ENCODE measurements at places on chromosomes 2 and 18.

DNA sequence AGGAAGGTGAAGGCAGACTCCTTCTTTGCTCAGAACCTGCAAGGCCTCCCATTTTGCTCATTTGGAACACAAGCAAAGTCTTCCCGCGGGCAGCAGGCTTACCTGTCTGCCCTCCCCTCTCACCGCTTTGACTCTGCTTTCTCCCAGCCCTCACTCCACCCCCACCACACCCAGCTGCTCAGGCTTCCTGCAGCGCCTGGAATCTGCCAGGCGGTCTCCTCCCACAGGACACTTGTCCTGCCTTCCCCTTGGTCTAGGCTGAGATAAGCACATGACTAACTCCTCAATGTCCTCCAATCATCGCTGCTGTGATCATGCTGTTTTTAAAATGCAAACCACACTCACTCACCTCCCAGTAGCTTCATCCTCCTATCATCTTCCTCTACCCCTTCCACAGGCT lies 430.0 kb downstream of the ZNF516 start:
- no peak for DNase-seq

GRCh38 chr18:53093636-53094035 lies 753.6 kb downstream of the DCC start:
- no peak for DNase-seq

- no peak for DNase-seq
Observed at GRCh38 chr2:204407204-204408014, 137.9 kb upstream of the PARD3B start.

DNA sequence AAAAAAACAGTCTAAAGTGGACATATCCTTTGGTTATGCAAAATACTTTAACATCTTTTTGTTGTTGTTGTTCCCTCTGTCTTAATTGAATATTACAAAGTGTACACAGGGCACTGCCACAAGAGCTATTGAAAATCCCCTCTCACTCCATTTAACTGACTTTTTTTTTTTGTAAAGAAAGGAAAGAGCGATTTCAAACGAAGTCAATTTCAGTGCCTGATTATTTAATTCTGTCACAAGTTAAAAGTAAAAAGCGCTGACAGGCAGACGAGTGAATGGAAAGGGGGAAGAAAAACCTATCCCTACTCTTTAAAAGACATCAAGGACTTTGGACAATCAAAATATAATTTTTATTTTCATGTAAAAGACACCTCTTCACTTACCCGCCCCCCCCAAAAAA lies 1.9 kb downstream of the FIGN start:
- DNase-seq, result no peak

- DNase-seq, result no peak
Observed at GRCh38 chr18:30954262-30954661, 88.3 kb downstream of the DSC3 start.

GRCh38 chr2:148900350-148900837 lies 25.4 kb downstream of the KIF5C start:
- DNase-seq, result no peak

GRCh38 chr2:40418614-40419363 lies 33.1 kb downstream of the SLC8A1 start:
- no peak for DNase-seq

- DNase-seq, result peak; percentile 5
Observed at GRCh38 chr18:62584241-62585120, 61.7 kb downstream of the ZCCHC2 start.

GRCh38 chr2:98245491-98245890 lies 100.8 kb upstream of the CNGA3 start:
- no peak for DNase-seq

GRCh38 chr2:238023608-238024007 lies 37.2 kb upstream of the SCLY start:
- no peak for DNase-seq

DNA sequence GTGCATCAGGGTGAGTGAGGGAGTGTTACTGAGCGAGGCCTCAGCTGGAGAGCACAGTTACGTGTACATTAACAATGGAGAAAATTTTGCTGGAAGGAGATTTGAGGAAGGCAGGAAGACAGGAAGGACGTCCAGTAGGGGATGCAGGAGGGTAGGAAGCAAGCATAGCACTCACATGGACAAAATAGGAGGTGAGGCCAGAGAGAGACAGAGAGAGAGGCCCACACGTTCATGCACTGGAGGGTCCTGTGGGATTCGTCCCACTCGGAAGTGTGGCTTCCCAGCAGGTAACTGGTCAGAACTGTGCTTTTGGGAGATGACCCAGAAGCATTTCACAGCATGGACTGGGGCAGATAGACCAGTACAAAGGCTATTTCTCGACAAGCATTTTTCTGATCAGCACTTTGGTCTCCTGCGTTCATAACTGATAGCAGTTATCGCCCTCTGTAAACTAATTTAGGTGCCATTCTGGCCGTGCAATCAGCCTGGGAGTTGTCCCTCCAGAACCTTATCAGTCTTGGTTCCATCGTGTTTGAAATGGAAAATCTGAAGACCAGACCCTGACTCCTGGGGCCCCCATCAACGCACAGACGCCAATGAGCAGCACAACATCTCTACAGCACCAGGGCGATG lies 5.7 kb downstream of the LCT start:
- DNase-seq, result no peak

- no peak for DNase-seq
Observed at GRCh38 chr18:79693561-79694205, 14.1 kb downstream of the CTDP1 start.

- DNase-seq, result no peak
Observed at GRCh38 chr2:24206242-24206641, 31.4 kb downstream of the FAM228A start.

DNA sequence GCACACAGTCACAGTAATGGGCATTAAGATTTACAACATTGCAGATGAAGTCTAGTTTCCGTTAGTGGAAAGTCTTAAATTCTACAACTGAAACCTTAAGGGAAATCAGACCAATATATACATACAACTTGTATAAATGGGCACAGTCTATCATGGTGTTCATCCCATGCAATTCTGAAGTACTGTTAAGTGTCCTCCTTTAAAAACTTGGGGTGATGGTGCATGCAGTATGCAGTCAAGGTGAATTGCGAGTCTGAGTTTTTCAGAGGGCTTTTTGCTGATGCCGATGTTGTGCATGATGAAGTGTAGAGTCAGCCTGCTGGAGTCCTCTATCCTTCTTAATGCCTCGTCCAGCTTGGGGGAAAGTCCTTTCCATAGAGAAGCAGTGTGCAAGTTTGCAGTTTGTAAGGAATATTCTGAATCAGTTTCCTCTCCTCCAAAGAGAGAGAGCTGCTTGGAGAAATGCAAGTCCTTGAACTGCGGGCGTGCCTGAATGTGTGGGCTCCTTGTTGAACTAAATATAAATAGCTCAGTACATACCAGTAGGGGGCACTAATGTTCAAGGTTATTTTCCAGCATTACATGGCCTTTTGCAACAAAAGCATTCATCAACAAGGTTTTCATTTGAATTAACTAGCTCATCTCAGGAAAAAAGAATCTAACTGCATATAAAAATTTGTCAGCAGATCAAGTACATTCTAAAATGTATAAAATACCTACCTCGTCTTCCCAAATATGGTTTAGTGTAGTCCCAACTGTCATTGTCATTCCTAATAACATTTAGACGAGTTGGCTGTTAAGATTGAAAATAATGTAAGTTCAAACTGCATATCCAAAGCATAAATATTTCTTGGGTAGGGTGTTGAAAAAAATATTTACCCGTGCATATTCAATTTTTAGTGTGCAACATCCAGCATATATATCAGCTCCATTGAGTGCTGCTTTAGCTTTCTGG lies 21.3 kb downstream of the HNRNPLL start:
- peak; percentile 48 for DNase-seq

- DNase-seq, result no peak
Observed at GRCh38 chr2:147628971-147629421, 215.8 kb upstream of the ACVR2A start.

GRCh38 chr2:30109856-30110255 lies 37.0 kb upstream of the YPEL5 start:
- no peak for DNase-seq

GRCh38 chr2:176284461-176285049 lies 15.3 kb downstream of the MTX2 start:
- no peak for DNase-seq

- no peak for DNase-seq
Observed at GRCh38 chr2:147549054-147549453, 295.8 kb upstream of the ACVR2A start.

- no peak for DNase-seq
Observed at GRCh38 chr2:213316001-213316735, 31.9 kb downstream of the SPAG16 start.

- DNase-seq, result no peak
Observed at GRCh38 chr2:132645722-132646539, 24.1 kb downstream of the LYPD1 start.

GRCh38 chr2:33412920-33413319 lies 63.5 kb upstream of the RASGRP3 start:
- no peak for DNase-seq

GRCh38 chr18:58788971-58789875 lies 75.5 kb upstream of the ZNF532 start:
- peak; percentile 7 for DNase-seq

DNA sequence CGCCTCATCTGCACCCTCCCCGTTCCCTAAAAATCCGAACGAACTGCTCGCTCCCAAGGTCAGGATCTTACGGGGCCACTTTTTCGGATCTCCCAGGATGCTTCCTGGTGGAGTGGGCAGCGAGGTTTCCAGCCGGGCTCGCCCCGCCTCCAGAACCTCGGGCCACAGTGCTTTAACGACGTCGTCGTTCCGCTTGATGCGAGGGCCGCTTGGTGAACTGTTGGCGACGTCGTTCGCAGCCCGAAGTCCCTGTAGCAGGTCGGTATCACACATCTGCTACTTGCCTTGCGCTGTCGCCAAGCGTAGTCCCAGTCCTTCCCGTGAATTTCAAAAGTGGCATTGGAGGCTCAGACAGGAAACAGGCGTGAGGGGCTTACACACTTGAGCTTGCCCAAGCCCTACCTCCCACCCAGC lies 15.3 kb downstream of the EVX2 start:
- DNase-seq, result no peak

DNA sequence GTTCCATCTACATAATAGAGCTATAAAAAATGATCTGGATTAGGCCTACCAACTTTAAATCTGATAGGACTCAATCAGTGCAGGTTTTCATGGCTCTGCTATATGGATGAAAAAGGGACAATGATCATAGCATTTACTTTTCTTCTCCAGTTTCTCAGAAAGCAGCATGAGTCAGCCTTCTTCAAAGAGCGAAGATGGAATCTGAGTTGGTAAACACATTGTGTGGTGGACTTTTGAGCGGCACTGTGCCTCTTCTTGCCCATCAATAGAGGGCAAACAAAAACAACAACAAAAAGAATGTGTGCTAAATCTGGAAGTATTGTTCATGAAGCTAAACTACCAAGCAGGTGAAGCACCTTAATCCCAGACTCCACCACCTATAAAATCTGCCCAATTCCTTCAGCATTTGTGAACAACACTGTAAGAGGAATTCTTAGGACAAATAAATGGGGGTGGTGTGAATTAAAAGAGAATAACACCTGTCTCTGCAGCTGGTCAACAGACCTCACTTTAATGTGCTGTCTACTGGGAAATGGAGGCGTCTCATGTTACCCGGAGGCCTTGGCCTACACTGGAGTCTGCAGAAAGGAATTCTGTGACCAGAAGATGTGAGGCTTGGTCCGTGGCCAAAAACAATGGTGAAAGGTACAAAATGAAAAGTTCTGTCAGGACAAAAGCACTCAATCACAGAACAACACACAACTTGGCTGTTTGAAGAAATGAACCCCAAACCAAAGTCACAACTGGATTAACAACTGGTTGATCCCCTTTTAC lies 609.0 kb downstream of the IRS1 start:
- DNase-seq, result no peak
